ENCODE measurements at places on chromosomes 6 and 20. TPM values are rescaled to one million over a fixed set of nuclear protein-coding genes. Genes with fewer than 3 reads are reported as not detected.

- DNase-seq, result no peak
These were observed 14.3 kb downstream of the PHF3 start for GRCh38 chr6:63649847-63650265.

The CAGE1 gene
- not detected for polyA plus RNA-seq

The MAPK13 gene
- 3.8 TPM for polyA plus RNA-seq

DNA sequence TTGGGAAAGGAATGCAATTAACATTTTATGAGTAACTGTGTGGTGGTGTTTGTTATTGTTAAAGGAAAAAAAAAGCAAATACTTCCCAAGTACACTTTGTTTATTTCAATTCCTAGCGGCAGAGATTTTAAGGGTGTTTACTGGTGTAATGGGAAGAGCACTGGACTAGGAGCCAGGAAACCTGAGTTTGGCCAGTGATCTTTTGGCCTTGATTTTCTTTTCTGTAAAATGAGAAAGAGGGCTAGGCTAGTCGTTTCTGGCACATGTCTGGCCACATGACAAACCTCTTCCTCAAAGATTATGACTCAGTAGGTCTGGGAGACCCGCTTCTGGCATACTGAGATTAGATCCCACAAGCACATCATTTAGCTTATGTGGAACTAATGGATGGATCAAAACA is 428.1 kb upstream of the NOX3 start:
- DNase-seq, result peak; percentile 13

The FKBP1C gene
- polyA plus RNA-seq, result 4.6 TPM
